ENCODE measurements at places on chromosomes 13 and 19. TPM values are rescaled to one million over a fixed set of nuclear protein-coding genes. Genes with fewer than 3 reads are reported as not detected.

Gene SLC35E1
- total RNA-seq, result 56.0 TPM

Gene NECTIN2
- total RNA-seq, result 0.27 TPM

Gene ZNF426
- total RNA-seq, result 10.4 TPM

Gene CBARP
- total RNA-seq, result 3.7 TPM

Gene FUT2
- not detected for total RNA-seq

Gene LILRA1
- total RNA-seq, result not detected

Gene CERS1
- total RNA-seq, result 0.18 TPM

Gene CBY2
- not detected for total RNA-seq

Gene CCDC70
- not detected for total RNA-seq

DNA sequence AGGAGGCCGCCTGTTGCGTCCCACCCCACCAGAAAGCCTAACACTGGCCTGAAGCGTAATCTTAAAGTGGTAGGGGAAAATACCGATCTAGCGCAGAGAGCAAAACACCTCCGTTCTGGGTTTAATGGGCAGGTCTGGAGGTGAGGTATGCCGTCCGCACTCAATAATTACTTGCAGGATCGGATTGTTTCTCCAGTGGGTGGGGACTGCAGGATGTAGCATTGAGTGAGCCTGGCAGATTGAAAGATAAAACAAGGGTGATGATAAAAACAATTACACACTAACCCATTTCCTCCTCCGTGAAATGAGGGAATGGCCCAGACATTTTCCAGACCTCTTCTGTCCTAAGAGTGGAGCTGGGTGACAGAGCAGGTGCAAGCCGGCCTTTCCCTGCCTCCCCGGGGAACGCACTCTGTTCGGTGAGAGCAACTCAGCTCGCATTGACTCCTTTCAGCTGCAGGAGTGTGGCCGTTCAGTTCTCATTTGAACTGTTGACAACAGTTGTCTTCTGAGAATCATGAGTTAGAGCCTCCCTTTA is 110.2 kb upstream of the DOCK9 start:
- DNase-seq, result peak; percentile 32

GRCh38 chr13:29568731-29569130 is 26.8 kb downstream of the SLC7A1 start:
- no peak for DNase-seq

- DNase-seq, result no peak
These were observed 25.7 kb downstream of the ZNF541 start for GRCh38 chr19:47547199-47547598.

DNA sequence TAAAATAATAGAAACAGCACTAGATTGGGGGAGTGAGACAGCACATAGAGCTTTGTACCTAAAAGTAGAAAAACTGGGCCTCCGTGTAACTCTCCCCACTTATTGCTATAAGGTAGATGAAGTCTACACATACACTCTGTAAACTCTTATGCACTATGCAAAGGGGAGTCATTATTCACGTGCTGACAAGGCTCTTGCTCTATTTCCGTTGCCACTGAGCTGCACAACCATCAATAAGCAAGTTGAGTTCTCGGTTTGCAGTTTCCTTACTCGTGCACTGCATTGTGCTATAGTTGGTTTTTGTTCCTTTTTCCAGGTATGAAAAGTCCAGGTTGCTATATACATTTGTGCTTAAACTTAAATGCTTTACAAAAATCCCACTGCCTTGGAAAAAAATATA is 294.0 kb upstream of the DACH1 start:
- DNase-seq, result no peak

GRCh38 chr19:42191855-42192254 is 25.6 kb downstream of the DEDD2 start:
- no peak for DNase-seq

GRCh38 chr19:33460221-33460908 is 61.2 kb downstream of the PEPD start:
- DNase-seq, result no peak

DNA sequence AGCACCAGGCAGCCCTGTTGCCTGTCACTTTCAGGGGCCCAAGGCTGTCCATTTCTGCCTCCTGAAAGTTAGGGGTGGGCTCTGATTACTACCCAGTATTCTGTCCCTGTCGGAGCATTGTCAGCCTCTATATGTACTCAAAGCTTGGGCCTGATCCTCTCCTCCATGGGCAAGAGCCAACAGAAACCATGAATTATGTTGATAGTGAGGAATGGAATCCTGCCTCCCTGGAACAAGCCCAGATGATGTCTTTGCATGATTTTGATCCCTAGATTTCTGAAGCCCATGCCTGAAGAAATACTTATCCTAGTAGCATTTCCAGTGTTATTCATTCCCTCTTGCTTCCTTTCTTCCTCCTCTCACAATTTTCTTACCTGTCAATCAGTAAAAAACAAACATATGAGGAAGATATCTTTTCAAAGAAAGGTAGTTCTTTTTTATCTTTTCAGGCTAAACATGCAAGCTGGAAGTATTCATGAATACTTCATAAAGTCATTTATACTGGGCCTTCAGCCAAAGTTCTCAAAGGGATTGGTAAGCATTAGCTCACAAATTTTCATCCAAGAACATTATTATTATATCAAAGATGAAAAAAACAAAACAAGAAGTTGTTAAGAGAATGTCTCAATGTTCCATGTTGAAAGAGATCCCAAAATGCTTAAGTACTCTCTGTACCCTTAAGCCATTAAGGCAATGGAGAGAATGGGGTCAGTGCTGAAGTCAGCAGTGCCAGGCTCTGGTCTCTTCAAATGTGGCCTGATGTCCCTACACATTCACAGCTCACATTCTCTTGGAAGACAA is 171.7 kb downstream of the NHLRC3 start:
- DNase-seq, result no peak

DNA sequence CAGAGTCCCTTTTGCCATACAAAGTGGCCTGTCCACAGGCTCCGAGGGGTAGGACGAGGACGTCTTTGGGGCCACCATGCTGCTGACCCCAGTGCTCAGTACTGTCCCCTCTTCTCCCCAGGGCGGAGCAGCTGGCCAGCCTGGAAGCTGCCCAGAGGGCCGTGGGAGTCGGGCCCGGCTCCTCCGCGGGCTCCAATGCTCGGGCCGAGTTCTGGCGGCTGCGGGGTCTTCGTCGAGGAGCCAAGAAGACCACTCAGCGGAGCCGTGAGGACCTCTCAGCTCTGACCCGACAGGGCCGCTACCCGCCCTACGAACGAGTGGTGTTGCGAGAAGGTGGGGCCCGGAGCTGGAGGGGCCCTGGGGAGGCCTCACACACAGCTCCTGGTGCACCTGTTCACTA is 21.1 kb downstream of the APBA3 start:
- DNase-seq, result no peak

- no peak for DNase-seq
These were observed 158.6 kb upstream of the SLC10A2 start for GRCh38 chr13:103224804-103225203.

DNA sequence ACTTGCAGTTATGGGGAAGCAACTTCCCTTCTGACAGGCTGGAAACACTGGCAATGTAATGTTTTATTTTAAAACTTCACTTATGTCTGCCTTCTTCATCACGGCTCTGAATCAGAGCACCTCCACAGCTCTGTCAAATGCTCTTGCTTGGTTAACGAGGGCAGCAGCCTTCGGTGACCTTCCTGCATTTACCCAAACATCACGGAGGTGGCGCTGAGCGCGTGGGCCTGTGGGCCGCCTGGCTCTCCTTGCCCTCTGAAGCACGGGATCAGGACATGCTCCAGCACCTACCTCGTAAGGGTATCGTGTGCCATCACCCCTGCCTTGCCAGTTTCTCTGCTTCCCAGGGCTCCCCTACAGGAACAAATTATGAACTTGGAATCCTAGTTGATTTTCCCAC is 310.0 kb downstream of the TEX29 start:
- DNase-seq, result no peak

GRCh38 chr19:4581666-4582553 is 22.4 kb upstream of the SEMA6B start:
- no peak for DNase-seq

GRCh38 chr19:32032561-32032960 is 312.8 kb upstream of the ZNF507 start:
- DNase-seq, result no peak
